ENCODE measurements at places on chromosomes 4 and X.
A peak's percentile ranks its signal among the peaks of the same experiment; 100 is the strongest.

DNA sequence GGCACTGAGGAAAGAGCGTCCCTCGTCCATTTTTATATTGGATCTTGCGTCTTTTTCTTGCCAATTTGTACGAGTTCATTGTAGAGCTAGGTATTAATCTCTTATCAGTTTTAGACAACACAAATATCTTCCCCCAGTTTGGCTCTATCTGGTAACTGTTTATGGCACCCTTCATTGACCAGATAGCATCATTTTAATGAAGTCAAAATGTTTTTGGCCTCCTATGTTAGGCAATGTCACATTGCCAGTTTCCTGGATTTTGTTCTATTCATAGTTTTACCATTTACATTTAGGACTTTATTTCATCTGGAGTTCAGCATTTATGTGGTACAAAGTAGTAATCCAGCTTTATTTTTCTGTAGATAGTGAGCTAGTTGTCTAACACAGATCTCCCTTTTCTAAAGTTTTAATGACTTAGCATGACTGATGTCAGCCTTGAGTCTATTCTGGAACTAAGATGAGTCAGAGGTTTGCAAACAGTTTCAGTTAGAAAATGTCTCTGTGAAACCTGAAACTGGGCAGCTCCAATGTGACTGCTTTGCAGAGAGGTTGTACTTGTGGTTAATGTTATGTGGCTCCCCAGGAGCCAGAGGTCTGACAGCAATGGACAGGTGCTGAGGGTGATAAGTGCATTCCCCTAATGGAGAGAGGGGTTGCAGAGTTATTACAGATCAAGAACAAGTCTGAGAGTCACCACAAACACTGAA, 5.3 kb upstream of the STBD1 start:
- DNase-seq, result no peak

- no peak for DNase-seq
Measured at GRCh38 chr4:40685300-40685699, 55.6 kb upstream of the RBM47 start.

DNA sequence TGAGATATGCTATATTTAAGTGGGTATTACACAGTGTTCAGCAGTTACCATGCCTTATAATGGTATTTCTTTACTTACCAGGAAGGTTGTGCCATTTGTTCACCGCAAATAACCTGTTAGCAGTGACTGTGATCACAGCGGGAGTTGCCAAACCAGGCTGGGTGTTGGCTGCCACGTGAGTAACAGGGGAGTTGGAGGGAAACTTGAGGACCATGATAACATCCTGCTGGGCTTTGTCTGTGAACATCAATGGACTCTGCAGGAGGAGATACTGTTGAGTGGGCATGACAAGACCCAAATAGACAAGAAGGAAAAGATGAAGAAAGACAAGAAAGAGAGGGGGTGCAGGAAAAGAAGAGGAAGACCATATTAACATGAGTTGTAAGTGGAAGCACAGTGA, 242.9 kb downstream of the DCLK2 start:
- DNase-seq, result no peak

DNA sequence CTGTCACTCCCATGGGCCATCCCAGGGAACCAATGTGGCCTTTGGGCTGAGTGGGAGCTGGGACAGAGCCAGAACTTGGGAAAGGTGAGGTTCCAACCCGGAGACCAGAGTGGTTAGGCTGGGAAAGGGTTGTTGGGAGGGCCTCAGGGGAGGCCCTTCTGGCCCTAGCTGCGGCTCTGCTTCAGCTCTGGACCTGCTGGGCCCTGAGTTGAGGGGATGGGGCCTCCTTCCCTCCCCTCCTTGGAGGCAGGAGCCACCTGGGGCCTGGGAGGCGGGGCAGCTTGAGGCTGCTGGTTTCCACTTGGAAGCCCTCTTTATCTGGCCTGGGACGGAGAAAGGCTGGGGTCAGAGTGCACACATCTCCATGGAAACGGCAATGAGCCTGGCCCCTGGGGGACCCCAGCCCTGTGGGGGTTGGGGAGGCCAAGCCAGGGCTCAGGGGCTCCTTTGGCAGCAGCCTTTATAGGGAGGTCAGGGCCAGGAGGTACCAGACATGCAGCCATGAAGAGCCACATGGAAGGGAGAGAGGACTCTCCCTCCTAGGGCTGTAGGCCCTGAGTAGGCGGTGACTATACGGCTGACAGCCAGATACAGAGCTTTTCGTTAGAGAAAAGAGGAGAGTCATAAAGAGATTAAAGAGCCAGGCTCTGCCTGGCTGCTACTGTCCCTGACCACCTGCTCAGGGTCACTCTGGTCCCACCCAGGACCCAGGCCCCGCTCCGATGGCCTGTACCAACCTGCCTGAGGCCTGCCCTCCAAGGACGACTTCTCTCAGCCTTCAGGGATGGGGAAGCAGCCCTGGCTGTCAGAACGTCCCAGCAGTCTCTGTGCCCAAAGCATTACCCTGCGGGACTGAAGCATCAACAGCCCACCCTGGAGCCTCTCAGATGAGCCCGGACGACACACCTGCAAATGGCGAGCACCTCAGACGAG, 6.9 kb upstream of the NSD2 start:
- no peak for DNase-seq

DNA sequence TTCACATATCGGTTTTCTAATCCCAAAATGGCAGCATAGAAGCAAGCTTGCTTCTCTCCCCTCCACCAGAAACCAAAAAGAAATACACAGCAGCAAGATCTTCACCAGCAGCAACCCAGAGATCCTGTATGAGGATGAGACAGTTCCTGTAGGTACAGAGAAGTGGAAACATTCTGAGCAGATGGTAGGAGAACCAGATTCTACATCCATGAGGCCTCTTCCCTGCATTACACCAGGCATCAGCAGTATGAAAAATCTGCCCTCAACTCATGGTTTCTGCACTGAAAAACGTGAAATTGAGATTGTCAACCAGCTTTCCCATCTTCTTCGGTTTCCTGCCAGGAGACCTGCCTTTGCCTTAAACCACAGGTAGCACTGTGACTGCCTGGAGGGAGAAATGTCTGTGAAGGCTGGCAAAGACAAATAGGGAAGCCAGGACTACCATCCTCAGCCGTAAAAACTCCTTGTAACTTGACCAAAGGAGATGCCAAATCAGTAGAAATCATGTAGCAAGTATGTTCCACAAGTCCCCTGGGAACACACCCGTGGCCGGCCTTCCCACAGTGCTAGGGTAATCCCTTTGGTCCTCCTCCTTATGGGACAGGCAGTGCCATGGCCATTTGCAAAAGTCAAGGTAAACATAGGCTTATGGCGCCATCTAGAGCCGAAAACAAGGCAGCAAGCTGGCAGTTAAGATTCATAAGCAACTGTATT, 24.0 kb upstream of the MTHFD2L start:
- peak; percentile 74 for DNase-seq

- no peak for DNase-seq
Measured at GRCh38 chr4:44652002-44652401, 577 bp upstream of the YIPF7 start.

GRCh38 chr4:189850239-189850856, 90.3 kb upstream of the FRG1 start:
- DNase-seq, result no peak

DNA sequence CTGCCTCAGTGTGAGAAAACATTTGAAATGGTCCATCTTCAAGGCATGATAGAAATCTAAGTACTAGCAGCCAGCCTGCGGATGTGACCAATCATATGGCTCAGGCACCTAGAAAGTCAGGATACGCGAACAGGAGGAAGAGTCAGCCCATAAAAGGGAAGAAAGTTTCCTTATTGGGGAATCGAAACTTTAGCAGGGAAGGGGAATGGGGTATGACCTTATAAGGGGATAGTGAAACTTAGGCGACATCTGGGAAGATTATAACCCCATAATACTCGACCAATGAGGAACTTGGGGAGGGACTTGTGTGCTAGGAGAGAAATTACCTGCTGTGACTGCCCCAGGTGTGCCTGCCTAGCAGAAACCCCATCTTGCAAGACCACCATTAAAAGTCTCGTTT, 26.2 kb upstream of the PYURF start:
- DNase-seq, result no peak

- DNase-seq, result no peak
Measured at GRCh38 chr4:83285055-83285407, 433 bp upstream of the COQ2 start.

DNA sequence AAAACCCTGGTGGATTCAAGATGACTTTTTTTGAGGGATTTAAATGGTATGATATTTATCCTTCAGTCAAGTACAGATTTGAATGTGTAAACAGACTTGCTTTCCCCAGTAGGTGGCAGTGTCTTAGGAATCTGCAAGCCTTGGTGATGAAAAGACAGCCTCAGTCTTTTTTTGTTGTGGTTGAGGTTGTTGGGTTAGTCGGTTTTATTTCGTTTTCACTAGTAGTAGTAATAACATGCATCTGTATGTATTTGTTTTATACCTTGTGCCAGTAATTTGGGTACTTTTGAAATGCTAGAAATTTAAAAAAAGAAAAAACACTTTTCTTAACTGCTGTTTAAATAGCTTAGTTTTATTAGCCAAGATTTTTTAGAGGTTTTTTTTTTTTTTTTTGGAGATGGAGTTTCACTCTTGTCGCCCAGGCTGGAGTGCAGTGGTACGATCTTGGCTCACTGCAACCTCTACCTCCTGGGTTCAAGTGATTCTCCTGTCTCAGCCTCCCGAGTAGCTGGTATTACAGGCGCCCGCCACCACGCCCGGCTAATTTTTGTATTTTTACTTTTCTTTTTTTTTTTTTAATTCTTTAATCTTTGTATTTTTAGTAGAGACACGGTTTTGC, 39.2 kb downstream of the COPS4 start:
- DNase-seq, result no peak

GRCh38 chrX:5595570-5595969, 633.1 kb downstream of the NLGN4X start:
- DNase-seq, result no peak

DNA sequence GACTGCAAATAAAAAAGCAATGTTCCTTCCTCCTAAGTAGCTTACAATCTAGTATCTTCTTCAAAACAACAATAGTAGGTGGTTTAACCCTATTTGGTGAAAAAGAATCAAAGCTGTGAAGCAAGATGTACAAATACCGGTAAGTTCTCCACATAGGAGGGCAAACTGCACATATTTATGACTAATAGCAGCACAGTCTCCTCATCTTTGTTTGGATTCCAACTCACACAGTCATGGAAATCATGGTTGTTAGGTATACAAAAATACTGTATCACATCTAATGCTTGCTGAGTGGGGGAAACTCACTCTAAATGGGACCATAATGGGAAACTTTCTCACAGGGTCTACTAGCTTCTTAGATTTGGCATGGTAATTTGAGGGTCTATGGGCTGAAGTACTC, 597.2 kb downstream of the INPP4B start:
- DNase-seq, result no peak

- DNase-seq, result no peak
Measured at GRCh38 chr4:138894709-138895108, 120.9 kb upstream of the NOCT start.
